ENCODE measurements at places on chromosomes 1 and 21.
A peak's percentile ranks its signal among the peaks of the same experiment; 100 is the strongest.

DNA sequence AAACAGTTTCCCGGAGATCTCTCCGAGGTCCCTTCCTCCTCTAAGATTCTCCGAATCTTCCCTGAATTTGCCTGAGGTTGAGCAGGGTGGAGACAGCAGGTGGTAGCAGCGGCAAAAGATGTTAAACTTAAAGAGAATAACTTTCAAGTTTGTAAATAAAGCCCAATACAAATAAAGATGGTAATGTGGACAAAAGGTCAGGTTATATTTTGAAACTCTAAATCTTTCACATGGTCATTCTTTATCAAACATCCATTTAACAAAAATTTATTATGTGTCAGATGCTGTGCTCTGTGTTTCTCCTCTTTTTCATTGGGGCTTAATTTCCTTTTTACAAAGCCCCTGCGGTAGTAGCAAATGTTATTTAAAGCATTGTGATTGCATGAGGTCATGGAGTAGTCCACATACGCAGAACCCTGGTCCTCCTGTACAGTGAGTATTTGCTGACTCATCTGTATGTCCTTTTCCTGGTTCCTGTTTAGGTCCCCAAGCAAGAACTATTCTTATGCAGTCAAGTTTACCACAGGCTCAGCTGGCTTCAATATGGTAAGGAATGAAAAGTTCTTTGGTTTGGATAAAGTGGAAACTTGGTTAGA, 119.2 kb downstream of the ITSN1 start:
- no peak for DNase-seq

GRCh38 chr1:198775606-198776005, 136.8 kb downstream of the PTPRC start:
- DNase-seq, result no peak

DNA sequence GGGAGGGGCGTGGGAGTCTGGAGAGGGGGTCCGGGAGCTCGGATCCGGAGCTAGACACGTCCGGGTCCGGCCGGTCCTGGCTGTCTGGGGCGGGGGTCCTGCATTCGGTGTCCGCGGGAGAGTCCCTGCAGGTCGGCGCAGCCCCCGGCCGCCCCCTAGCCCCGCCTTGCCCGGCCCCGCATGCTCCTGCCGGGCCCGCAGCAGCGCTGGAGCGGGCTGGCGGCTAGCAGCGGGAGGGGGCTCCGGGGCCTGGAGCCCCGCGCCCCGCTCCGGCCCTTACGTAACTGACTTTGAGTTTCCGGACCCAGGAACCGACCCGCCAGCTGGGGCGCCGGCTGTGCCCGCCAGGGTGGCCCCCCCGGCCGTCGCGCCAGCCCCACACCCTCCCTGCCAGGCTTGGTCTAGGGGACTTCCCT, 26.9 kb upstream of the EPB41 start:
- DNase-seq, result no peak

GRCh38 chr1:1120866-1121591, 5.1 kb upstream of the C1orf159 start:
- no peak for DNase-seq

DNA sequence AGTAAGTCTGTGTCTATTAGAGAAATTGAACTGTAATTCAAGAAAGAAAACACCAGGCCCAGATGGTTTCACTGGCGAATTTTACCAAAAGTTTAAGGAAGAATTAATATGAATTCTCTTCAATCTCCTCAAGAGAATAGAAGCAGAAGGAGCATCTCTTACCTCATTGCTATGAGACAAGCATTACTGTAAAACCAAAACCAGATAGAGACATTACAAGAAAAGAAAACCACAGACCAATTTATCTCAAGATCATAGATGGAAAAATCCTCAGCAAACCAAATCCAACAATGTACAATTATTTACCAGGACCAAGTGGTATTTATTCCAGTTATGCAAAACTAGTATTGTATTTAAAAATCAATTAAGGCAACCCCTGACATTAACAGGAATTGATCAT, 160.6 kb downstream of the LIPI start:
- DNase-seq, result no peak

- no peak for DNase-seq
Measured at GRCh38 chr1:20311289-20311688, 20.6 kb downstream of the VWA5B1 start.

- DNase-seq, result peak; percentile 22
Measured at GRCh38 chr1:42748021-42748420, 8.0 kb upstream of the CLDN19 start.

DNA sequence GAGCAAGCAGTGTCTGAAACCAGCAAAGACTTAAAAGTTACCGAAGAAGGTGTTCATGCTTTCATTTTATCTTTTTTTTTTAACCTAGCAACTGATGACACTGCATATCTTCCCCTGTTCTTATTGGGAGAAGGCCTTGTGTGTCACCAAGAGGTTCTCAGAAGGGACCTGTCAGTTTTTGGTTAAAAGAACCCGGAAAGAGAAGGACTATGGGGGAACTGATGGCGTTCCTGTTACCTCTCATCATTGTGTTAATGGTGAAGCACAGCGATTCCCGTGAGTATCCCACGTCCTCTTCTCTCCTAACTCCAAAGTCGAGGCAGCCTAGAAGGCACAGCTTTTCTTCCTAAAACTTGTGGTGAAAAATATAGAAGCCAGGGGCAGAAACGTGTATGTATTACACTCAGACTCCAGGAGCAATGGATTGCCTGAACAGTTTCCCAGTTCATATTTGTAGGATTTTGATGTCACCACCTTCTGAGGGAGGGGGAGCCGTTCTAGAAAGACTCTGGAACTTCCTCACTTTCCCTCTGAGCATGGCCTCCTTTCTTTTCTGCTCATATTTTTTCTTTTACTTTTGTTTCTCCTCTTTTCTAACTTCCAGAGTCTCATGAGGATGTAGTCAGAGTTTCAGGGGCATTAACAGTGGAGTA, at the start of gene MR1:
Gene MR1, plus strand, starts transcription at position 185 of the 653 bp plus-strand sequence. Its CDS starts 25 bp downstream, at position 210.
- no peak for DNase-seq

DNA sequence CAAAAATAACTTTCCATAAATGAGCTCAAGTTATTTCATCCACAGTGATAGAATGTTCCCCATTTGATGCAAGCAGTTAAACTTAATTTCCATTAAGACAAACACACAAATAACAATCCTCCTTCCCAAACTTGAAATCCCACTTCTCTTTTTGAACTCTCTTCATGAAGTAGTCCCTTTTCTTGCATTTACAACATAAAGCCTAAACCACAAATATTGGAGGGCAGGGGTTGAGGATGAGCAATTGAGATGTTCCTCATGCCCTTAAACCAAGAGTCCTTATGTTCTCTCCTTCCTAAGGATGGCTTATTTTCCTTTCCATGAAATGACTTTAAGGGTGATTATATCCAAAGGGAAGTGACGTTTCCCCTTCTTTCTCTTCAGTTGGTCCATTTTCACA, 228.8 kb downstream of the DISC1 start:
- no peak for DNase-seq

GRCh38 chr1:243921111-243921510, 71.1 kb upstream of the AKT3 start:
- no peak for DNase-seq

- no peak for DNase-seq
Measured at GRCh38 chr1:69492286-69492685, 75.4 kb upstream of the LRRC7 start.
